ENCODE measurements at places on chromosomes 2 and 18.

DNA sequence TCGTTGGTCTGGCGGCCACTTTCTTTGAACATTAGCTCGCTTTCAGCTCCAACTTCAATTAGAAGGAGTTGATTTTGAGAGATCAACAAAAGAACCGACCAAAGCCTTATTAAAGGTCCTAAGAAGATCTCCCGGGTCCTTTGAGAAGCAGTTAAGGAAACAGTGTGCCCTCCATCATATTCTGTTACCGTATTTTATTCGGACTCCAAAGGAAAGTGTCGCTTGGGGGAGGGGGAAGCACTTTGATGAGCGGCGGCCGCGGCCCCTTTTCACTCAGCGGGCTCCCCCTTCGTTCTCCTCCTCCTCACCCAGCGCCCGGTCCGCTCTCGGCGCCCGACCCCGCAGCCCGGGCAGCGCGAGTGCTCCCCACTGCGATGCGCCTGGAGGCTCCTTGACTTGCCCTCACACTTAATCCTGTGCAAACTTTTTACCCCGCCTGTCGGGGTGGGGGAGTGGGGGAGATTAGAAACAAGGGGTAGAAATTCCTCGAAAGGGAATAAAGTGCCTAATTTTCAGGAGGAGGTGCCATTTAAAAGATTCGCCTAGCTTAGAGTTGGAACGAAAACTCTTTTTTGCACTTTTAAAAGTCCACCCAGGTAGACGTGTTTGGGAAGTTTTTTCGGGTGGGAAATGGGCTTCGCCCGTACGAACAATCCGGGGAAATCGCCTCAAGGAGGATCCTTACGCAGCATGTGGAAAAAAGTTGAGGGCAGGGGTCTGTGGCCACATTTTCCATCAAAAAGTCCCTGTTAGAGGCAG, 1.2 kb upstream of the OTX1 start:
- no peak for DNase-seq

DNA sequence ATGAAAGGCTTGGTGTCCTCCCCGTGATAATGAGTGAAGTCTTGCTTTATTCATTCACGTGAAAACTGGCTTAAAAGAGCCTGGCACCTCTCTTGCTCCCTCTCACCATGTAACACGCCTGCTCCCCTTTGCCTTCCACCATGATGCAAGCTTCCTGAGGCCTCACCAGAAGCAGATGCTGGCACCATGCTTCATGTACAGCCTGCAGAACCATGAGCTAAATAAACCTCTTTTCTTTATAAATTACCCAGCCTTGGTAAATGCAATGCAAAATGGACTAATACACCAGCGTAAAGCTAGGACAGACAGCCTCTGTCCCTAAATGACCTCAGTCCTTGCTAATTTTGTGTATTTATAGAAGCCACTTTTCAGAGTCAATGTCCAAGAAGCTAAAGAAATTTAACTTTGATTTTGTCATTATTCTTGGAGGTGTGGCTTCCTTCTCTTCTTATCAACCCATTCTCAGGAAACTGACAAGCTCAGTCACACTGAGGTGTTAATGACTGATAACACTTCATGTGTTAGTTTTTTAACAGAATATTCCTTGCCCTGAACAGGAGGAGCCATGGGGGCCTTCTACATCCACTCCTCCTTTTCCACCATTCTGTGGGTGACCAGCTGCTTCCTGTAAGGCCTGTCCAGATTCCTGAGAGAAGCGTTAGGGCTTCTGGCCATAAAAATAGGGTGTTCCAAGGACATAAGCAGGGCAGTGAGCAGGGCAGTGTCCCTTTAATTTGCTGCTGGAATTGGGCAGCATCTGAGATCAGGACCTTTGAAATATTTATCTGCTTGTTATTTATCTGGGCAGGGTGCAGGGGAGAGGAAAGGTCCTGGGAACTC, 38.0 kb upstream of the EPAS1 start:
- DNase-seq = no peak

DNA sequence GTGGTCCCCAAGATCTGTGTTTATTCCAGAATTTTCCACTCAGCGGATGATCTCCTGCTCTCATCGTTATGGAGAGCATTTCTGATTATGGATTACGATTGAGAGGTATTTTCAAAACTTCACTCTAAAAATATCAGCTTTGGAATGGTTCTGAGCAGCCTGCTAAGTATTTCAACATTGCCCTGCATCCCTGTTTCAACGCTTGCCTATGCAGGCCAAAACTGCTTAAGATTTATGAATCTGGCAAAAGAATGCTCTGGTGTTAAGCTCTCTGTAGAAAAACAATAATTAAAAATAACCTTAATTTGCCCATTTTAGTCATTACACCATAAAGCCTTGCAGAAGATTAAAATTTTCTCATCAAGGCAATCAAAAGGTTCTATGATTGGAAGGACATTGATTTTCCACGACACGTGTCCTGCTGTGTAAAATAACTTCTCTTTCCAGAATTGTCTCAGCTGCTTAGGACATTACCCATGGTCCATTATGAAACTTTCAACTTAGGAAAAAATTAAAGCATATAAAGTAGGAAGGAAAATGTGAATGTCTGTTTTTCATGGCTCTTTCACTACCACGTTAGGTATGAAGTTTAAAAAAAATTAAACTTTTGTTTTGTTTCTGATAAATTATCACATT, 229.9 kb downstream of the ACKR3 start:
- no peak for DNase-seq

DNA sequence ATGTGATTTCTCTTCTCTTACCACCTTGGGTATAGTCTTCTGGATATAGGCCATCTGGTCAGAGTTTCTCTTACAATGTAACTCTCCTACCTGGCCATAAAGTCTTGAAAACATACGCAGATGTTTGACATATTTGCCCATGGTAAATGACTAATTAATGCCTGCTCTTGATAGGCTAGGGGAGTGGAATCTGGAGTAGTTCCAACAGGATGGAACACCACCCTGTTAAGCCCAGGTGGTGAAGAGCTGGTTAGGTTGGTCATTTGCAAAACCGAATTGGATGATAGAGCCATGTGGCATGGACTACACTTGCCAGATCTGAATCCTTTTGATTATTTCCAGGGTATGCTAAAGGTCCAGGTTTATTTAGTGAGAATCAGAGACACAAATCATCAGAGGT, 36.5 kb downstream of the HADHB start:
- DNase-seq = no peak

GRCh38 chr2:53445383-53446070, 322.1 kb upstream of the CHAC2 start:
- DNase-seq = peak; percentile 22

GRCh38 chr2:227460833-227461232, 11.1 kb upstream of the AGFG1 start:
- DNase-seq = peak; percentile 37
